ENCODE measurements at places on chromosomes 5 and 9.
A peak's percentile ranks its signal among the peaks of the same experiment; 100 is the strongest.

GRCh38 chr5:135944967-135945560 is 9.7 kb downstream of the LECT2 start:
- DNase-seq: peak; percentile 78

GRCh38 chr9:16069671-16070454 is 517.0 kb downstream of the CCDC171 start:
- peak; percentile 9 for DNase-seq

DNA sequence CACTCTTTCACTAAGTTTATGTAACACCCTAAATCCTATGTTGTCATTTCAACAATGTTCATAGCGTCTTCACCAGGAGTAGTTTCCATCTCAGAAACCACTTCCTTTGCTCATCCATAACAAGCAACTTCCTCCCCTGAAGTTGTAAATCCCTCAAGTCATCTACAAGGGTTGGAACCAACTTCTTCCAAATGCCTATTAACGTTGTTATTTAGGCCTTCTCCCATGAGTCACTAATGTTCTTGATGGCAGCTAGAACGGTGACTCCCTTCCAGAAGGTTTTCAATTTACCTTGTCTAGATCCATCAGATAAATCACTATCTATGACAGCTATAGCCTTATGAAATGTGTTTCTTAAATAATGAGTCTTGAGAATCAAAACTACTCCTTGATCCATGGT is 73.3 kb upstream of the TARS1 start:
- DNase-seq: no peak

DNA sequence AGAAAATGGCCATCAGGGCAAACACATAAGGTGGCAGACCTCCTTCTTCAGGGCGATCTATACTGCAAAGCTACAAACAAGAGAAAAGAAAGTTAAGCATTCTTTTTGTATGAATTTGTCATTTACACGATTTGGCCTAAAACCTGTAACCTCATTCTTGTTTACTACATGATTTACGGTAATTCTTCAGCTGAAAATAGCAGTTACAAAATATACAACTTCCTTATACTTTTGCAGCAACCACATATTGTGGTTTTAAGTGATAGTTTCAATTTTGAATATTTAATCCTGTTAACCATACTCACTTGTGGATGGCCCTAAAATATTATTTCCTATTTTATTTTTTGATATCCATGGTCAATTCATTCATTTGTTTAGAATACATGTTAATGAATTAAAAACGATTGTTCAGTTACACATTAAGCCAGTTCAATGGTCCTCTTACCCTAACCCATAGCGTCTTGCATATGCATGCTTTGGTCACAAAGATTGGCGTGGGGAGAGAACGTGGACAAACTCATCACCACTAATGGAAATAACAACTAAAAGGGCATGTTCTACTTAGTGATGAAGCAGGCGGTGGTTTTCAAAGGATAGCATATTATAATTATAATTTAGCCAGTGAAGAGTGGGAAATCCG is 16.6 kb downstream of the TUT7 start:
- DNase-seq: no peak

GRCh38 chr5:22372826-22373660 is 480.1 kb downstream of the CDH12 start:
- DNase-seq: no peak

DNA sequence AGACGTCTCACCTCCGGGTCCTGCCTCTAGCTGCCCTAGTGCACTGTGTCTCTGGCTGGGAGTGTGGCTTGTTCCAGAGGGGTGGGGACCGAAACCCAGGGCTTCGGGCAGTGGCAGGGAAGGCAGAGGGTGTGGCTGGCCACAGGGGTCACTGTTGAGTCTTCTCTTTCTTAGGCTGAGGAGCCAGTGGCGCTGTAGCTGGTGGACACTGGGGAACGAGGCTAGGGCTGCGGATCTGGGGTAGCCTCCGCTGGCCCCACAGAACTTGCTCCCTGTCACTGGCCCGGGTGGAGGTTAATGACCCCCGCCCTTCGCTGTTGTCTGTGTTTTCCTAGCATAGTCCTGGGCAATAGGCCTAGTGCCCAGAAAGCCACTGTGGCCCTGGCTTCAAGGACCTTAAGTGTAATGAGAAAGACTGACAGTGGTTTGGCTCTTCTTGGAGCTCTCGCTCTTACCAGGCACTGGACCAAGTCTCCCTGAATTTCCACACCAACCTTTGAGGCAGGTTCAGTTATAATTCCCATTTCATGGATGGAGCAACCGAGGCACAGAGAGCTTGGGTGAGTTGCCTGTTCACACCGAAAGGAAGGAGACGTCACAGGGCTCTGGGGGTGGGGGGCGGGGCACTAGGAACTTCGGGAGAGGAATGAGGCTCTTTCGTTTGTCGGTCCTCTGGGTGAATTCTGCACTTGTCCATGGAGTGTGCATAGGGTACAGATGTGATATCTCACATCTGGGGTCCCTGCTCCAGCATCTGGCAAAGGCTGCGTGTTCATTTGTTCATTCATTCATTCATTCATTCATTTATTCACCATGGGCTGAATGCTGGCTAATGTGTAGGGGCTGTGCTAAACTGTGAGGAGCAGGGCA is 4.8 kb upstream of the IER5L start:
- no peak for DNase-seq

GRCh38 chr5:10468256-10468655 is 26.6 kb downstream of the ROPN1L start:
- DNase-seq: no peak

GRCh38 chr5:97529354-97529985 is 346.4 kb upstream of the RIOK2 start:
- DNase-seq: peak; percentile 55

DNA sequence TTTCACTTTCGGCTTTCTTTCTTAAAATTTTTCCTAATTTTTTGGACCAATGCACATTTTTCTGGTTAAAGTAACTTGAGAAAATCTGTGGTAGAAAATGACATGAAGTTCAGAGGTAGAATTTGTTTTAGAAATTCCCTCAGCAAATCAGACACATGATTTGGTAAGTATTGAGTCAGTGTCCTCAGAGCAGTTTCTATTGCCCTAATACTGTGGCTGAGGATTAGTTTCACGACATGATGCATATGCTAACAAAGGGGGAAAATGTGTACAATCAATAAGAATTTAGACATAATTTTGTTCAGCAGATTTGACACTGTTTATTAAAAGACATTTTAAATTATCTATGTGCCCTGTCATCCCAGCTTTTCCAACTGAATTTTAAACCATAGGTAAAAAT is 56.2 kb upstream of the GCNT4 start:
- DNase-seq: no peak

DNA sequence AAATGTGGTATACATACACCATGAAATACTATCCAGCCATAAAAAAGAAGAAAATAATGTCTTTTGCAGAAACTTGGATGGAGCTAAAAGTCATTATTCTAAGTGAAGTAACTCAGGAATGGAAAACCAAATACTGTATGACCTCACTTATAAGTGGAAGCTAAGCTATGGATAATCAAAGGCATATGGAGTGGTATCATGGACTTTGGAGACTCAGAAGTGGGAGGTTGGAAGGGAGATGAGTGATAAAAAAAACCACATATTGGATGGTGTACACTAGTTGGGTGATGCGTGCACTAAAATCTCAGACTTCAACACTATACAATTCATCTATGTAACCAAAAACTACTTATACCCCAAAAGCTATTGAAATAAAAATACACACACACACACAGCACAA is 24.5 kb downstream of the ADAMTS12 start:
- no peak for DNase-seq

- no peak for DNase-seq
Observed at GRCh38 chr5:32282633-32283032, 30.1 kb downstream of the MTMR12 start.

- no peak for DNase-seq
Observed at GRCh38 chr5:173839117-173839713, 48.9 kb upstream of the CPEB4 start.
